Lower lobe of right lung (tissue), 2 donors: ENCODE measurements at places on chromosomes 7 and 10. TPM values are rescaled to one million over a fixed set of nuclear protein-coding genes. Genes with fewer than 3 reads are reported as not detected.
A peak's percentile ranks its signal among the peaks of the same experiment; 100 is the strongest.

Gene GNAT3
- not detected for total RNA-seq

Gene KLF14
- total RNA-seq, result not detected

GRCh38 chr7:47404010-47404409 is 177.9 kb downstream of the TNS3 start:
- no peak overlapping the region for H3K4me3 ChIP-seq
- no peak for DNase-seq
- peaks cover 56% of the 10 kb centered on the region for H3K4me1 ChIP-seq
- no peaks in the 10 kb centered on the region for H3K27me3 ChIP-seq
- peaks cover 22% of the 10 kb centered on the region for H3K36me3 ChIP-seq
- peak overlapping the region; percentile 79 for H3K27ac ChIP-seq

Gene UBN2
- 23.4 TPM for total RNA-seq

GRCh38 chr10:96414303-96414702 is 55.5 kb upstream of the OPALIN start:
- peaks cover 19% of the 10 kb centered on the region for H3K27me3 ChIP-seq
- no peak for DNase-seq
- H3K27ac ChIP-seq, result no peak overlapping the region
- H3K36me3 ChIP-seq, result no peaks in the 10 kb centered on the region
- no peak overlapping the region for H3K4me3 ChIP-seq
- peaks cover 6% of the 10 kb centered on the region for H3K4me1 ChIP-seq

Gene ASNS
- 25.3 TPM for total RNA-seq

Gene HTR5A
- not detected for total RNA-seq

GRCh38 chr10:131399981-131400380 is 88.5 kb upstream of the TCERG1L start:
- H3K36me3 ChIP-seq, result no peaks in the 10 kb centered on the region
- H3K4me1 ChIP-seq, result peaks cover 11% of the 10 kb centered on the region
- H3K4me3 ChIP-seq, result no peak overlapping the region

Gene DYNC1I1
- 1.3 TPM for total RNA-seq

GRCh38 chr10:83078160-83078559 is 1061.1 kb upstream of the GHITM start:
- H3K27ac ChIP-seq, result no peak overlapping the region
- H3K36me3 ChIP-seq, result no peaks in the 10 kb centered on the region
- H3K4me3 ChIP-seq, result no peak overlapping the region
- no peaks in the 10 kb centered on the region for H3K27me3 ChIP-seq
- no peaks in the 10 kb centered on the region for H3K4me1 ChIP-seq

DNA sequence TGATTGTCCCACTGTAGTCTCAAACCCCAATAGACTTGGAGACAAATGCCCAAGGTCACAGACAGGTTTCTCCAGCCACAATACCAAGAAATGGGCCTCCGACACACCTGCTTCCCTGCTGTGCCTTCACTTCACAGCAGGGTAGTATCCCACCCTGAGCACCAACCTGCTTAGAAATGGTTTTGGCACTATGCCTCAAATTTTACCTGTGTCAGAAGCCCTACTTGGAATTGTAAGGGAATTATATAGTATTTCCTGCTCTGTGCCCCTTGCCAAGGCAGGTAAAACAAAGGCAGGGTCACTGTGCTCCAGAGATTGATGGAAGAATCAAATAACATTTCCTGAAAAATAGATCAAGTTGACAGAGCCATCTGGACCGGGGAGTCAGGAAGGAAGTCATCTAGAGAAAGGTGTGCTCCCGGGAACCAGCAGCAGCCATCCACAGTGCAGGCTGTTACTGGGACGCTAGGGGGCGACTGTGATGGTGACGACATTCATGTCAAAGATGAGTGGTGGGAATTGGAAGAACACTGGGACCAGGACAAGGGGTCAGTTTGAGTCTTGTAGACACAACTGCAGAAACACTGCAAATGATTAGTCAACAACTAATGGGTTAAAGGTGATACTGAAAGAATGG is 117.8 kb upstream of the AKR1E2 start:
- no peak overlapping the region for H3K27ac ChIP-seq
- H3K4me1 ChIP-seq, result peaks cover 17% of the 10 kb centered on the region
- DNase-seq, result no peak
- H3K36me3 ChIP-seq, result no peaks in the 10 kb centered on the region
- no peaks in the 10 kb centered on the region for H3K27me3 ChIP-seq
